ENCODE measurements at places on chromosomes 5 and 9.
A peak's percentile ranks its signal among the peaks of the same experiment; 100 is the strongest.

- DNase-seq, result no peak
These were observed 96.1 kb downstream of the OTULIN start for GRCh38 chr5:14760548-14761002.

GRCh38 chr9:69555802-69556201, 116.4 kb downstream of the APBA1 start:
- DNase-seq, result no peak

- DNase-seq, result no peak
These were observed 56.7 kb upstream of the CPLX2 start for GRCh38 chr5:175814691-175815090.

GRCh38 chr9:71774920-71775319, 6.6 kb upstream of the CEMIP2 start:
- DNase-seq, result no peak

DNA sequence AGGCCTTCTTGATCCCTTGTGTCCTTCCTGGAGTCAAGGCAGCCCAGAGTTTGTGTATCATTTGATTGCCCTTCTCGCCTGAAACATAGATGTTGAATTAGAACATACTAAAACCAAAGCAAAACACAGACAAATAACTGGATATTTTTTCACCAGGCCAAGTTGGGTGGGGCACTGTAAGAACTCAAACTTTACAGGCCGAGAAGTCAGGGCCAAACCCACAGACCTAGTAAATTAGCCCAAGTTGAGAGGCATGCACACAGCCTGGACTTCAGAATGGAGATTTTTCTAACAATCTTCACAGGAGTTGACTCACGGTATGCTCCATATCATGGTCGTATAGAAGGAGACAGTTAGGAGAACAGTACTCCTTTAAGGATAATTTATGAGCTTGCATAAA, 121.7 kb downstream of the PIK3R1 start:
- no peak for DNase-seq

DNA sequence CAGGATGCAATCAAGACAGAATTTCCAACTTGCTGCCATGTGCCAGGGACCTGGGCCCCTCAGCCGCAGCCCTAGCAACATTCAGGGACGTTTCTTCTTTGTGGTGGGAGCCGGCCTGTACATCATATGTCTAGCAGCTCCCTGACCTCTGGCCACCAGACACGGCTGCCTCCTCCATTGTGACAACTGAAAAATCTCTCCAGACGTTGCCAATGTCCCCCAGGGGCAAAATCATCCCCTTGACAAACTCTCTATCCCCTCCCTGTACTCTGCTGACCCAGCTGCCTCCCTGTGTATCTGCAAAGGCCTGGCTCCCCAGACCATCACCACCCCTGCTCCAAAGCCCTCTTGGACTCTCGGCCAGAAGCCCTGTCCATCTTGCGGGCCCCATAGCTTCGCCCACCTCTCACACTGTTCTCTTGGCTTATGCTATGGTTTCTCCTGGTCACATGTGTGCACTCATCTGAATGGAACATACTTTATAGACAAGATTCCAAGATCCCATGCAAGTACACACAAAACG, 40.8 kb downstream of the BICD2 start:
- DNase-seq, result no peak

- no peak for DNase-seq
These were observed 84.0 kb downstream of the USP20 start for GRCh38 chr9:129919277-129919676.

DNA sequence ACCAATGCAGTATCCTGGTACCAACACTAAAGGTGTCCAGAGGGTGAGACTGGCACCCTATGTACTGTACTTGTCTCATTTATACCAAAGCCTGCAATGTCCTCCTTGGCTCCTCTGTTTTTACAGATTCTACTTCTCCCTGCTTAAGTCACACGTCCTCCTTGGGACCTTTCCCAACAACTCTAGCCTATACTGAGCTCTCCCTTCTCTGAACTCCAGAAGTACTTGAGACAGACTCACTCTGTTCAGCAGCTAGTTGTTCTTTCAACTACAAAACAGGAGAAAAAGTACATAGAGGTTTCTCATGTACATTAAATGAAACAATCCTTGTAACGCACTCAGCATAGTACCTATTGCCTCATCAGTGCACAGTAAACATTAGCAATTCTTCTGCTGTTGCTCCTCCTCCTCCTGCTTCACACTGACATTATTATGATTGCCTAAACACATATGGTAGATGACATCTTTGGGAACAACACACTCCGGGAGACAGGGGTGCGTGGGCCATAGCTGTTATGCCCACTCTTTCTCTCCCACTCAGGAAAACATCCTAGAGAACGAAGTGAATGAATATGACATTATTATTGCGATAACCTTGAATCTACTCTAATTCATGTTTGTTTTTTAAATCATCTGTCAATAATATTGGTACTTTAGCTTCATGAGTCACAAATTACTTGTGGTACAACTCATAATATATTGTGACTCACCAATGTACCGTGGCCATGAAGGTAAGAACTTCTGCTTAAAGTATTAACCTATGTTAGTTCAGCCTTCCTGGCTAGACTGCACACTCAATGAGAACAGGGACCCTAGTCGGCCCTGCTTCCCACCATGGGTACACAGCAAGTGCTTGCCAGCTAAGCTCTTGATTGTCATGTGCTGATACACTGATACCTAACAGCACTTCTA, 180.3 kb upstream of the ADRA1B start:
- no peak for DNase-seq

GRCh38 chr5:17713301-17713700, 79.0 kb downstream of the TAF11L14 start:
- no peak for DNase-seq

- no peak for DNase-seq
These were observed 625.6 kb downstream of the RAB3C start for GRCh38 chr5:59208474-59208873.

- no peak for DNase-seq
These were observed 79.7 kb upstream of the LRRC70 start for GRCh38 chr5:62498961-62499360.

- DNase-seq, result no peak
These were observed 84.5 kb downstream of the FOXD1 start for GRCh38 chr5:73363911-73364730.

GRCh38 chr5:149782895-149783586, 52.9 kb downstream of the PPARGC1B start:
- DNase-seq, result no peak

- DNase-seq, result peak; percentile 34
These were observed 76.3 kb downstream of the AOPEP start for GRCh38 chr9:94802793-94803192.

DNA sequence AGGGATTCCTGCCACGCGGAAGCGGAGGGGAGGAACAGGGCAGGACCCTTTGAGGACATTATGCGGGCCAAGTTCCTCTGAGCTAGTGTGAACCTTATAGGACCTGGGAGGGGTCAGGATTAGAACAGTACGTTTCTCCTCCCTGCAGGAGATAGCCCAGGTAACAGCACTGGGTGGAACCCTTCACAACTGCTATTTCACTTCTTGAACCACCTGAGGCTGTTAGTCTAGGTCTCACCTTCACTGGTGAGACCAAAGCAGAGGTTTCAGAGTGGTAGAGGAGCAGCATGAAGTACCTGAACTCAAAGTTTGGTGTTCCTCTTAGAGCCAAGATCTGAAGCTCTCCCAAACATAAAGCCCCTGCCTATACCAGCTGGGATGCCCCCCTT, 832 bp downstream of the EIF4EBP3 start:
- DNase-seq, result no peak

GRCh38 chr5:145360936-145361335, 474.2 kb downstream of the PRELID2 start:
- DNase-seq, result no peak

- no peak for DNase-seq
These were observed 69.0 kb downstream of the ADAMTS16 start for GRCh38 chr5:5209089-5209488.

DNA sequence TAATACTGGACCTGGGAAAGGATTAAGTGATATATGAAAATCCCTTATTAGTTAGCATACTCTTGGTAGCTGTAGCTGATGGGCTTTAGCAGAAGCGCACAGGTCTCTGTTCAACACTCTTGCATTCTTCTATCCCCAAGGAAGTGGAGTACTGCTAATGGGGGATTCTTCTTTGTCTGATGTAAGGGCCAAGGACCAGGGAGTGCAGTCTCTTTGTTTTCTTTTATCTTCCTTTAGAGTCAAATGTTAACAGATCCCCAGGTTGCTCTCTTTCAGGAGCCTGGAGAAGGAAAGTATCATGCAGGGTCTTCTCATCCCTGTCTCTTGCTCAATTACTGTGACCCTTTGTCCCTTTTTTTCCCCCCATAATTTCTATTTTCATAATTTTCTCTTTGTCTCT, 1146.9 kb upstream of the DMAC1 start:
- DNase-seq, result no peak

GRCh38 chr9:126673689-126674364, 60.1 kb downstream of the LMX1B start:
- DNase-seq, result no peak

DNA sequence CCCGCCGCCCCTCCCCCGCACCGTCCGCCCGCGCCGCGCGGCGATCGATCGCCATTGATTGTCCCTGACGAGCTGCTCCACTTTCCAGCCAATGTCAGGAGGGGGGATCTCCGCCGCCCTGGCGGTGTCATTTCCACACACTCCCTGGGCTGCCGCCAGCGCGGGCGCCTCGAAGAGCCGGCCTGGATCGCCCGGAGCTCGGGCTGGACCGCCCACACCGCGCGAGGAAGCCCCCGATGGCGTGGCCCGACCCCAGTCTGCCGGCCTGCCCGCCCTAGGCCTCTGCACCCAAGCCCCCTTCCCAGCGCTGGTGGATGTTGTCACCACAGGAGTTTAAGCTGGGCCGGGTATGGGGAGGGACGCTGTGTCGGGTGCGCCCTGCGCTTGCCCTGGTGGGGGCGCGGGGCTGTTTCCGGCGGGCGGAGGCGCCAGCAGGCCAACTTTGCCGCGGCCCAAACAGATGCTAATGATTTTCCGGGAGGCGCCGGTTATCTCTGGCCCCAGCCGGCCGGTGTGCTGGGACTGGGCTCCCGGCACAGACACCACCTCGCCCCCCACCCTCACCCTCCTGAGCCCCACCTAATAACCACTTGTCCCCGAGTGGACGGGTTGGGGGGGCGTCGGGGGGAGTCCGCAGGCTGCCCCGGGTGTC, 10.6 kb upstream of the CXXC5 start:
- DNase-seq, result no peak

GRCh38 chr9:79694676-79695400, 123.1 kb downstream of the TLE4 start:
- DNase-seq, result no peak

GRCh38 chr9:134321946-134322741, 4.1 kb upstream of the RXRA start:
- DNase-seq, result no peak

- no peak for DNase-seq
These were observed 52.6 kb downstream of the MED27 start for GRCh38 chr9:132026932-132027585.

DNA sequence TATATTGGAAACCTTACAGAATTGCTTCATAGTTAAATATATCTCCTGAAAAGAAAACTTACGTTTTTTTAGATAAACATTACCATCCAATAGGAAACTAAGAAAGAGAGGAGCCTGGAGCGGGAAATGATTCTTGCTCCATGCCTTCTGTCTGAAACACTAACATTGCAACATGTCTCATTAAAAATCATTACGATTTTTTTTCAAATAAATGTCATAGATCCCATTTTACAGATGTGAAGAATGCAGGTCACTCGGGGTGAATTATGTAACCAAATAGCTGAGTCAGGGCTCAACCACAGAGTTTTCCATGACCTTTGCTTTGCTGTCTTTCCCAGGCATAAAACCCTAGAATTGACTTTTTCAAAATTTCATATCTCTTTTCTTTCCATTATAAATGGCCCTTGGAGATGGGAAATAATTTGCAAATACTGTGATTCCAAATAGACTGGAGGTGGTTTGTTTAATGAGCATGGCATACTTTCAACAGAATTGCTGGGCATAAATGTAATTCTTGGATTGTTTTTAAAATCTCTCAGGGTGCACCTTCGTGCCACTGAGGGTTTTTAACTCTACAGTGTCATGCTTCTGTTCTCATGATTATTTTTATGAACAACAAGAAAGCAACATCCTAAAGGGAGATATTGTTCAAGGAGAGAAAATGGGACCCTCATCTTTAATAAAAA, 302.8 kb downstream of the EBF1 start:
- DNase-seq, result no peak

DNA sequence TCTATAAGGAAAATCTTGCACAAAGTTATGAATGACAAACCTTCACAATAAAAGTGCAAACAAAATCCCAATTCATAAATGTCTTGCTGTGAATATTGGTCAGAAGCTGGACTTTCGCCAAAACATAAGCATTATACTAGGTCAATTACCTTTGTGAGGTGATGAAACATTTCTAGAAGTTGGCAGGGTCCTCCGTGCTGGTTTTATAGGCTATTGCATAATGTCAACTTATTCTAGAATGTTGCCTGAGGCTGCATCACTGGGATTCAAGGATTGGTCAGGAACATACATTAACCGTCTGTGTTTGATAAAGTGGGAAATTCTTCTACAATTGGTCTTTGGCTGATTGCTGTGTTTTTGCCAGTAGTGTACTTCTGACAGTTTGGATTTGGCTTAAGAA, 49.8 kb upstream of the PALM2AKAP2 start:
- DNase-seq, result no peak

- peak; percentile 36 for DNase-seq
These were observed 151.4 kb downstream of the HSD17B3 start for GRCh38 chr9:96150324-96151227.

GRCh38 chr5:179298181-179298993, 46.9 kb downstream of the ADAMTS2 start:
- DNase-seq, result no peak

- no peak for DNase-seq
These were observed 1.0 kb upstream of the ACSL6 start for GRCh38 chr5:132012371-132013005.

DNA sequence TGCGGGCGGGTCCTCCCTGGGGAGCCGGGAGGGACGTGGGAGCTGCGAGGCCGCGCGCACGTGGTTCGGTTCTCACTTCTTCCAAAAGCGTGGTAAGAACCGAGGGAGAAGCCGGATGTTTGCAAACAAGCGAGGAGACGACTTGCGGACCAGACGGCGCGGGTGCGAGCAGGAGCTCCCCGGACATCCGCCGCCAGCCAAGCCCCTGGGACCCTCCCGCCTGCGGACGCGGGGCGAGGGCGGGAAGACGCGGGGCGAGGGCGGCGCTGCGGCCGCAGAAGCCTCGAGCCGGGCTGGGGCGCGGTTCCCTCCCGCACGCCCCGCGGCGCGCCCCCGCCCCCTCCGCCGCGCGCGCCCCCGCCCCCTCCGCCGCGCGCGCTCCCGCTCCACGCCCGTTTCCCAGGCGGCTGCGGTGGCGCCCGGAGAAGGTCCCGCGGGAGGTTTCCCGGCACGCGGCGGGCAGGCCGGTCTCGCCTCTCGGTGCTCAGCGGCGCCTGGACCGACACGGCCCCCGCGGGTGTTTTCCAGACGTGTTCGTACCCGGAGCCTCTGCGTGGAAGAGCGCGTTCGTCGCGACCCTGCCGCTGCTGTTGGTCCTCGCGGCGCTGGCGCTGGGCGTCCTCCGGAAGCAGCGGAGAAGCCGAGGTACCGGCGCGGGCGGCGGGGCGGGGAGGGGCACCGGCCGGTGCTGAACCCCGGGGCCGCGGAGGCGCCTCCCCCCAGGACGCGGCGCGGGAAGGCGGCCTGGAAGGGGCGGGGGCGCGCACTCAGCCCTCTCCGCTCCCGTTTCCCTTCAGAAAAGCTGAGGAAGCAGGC, 12.8 kb downstream of the BTNL9 start:
- no peak for DNase-seq
